ENCODE measurements at places on chromosomes 2 and 18.

DNA sequence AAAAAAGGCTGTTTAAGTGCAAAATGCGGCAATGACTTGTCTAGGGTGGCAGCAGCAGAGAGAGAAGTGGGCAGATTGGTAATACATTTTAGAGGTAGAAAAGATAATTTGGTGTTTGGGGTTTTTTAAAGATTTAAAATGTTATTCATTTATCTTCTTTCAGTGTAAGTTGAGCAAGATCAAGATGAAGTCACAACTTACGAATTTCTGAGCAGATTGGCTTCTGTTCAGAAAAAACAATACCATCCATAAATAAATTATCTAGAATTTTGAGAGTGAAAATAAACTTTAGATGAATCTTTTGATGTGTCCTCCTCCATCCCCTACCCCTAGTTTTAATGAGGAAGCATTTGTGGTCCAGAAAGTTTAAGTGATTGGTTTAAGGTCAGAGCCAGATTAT lies 47.9 kb upstream of the FAM171B start:
- no peak for DNase-seq

DNA sequence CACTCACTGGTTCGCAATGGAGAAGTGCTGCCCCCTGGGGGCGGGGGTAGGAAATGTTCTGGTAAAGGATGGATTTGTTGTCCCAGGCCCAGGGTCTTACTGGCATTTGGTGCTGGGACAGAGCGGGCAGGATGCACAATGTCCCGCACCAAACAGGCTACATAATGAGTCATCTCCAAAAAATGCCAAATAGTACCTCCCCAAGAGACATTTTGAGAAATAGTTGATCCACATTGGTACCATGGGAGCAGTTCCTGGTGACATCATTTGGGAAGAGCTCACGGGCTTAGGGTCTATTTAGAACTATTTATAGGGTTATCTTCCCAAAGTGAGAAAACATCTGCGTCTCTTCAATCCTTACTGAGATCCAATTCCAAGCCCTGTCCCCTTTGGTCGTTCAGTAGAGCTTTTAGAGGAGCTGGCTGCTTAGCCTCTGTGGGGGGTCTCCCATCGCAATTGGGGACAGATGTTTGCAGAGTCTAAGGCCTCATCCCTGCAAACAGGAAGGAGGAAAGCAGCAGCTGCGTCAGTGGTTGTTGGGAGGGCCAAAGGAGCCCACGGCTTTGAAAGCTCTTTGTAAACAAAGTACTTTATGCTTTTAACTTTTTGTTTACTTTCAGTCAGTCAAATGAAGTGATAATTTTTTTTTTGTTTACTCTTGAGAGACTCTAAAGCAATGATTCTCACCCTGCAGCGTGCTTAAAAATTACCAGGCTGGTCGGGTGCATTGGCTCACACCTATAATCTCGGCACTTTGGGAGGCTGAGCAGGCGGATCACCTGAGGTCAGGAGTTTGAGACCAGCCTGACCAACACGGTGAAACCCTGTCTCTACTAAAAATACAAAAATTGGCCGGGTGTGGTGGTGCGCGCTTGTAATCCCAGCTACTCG lies 49.3 kb downstream of the GREB1 start:
- peak; percentile 50 for DNase-seq

DNA sequence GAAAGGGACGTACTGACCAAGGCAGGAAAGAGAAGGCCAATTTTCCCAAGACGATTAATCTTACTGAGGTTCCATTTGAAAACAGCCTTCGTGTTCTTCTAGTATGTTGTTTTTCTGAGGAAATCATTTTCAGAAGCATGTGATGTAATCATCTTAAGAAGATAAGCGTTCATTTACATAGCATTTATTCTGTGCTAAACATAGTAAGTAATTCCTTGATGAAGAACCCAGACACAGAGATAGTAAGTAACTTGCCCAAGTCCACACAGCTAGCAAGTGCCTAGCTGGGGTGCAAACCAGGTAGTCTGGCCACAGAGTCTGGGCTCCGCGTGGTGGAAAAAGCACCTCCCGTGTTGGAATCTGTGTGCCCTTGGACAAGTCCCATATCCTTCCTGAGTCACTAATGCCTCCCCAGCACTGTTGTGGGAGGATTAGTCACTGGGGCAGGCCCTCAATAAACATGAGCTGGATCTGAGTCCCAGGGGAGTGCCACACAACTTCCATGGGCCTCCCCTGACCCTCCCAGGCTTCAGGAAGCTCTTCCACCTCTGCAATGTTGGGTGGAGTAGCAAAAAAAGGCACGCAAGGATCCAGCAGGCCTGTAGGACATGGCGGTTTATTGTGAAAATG lies 26.9 kb upstream of the ASAP2 start:
- DNase-seq = no peak

DNA sequence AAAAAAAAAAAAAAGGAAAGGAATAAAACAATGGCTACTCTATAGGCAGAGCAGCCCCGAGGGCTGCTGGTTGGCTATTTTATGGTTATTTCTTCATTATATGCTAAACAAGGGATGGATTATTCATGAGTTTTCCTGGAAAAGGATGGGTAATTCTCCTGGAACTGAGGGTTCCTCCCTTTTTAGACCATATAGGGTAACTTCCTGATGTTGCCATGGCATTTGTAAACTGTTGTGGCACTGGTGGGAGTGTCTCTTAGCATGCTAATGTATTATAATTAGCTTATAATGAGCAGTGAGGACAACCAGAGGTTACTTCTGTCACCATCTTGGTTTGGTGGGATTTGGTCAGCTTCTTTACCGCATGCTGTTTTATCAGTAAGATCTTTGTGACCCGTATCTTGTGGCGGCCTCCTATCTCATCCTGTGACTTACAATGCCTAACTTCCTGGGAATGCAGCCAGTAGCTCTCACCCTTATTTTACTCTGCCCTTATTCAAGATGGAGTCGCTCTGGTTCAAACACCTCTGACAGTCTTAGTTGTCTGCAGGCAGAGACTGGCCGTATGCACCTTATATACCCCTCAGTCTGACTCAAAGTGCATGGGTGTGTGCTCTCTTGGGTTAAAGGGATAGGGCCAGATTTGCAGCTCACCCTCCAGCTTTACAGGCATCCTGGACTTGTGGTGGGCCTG lies 57.7 kb downstream of the HAUS1 start:
- no peak for DNase-seq

DNA sequence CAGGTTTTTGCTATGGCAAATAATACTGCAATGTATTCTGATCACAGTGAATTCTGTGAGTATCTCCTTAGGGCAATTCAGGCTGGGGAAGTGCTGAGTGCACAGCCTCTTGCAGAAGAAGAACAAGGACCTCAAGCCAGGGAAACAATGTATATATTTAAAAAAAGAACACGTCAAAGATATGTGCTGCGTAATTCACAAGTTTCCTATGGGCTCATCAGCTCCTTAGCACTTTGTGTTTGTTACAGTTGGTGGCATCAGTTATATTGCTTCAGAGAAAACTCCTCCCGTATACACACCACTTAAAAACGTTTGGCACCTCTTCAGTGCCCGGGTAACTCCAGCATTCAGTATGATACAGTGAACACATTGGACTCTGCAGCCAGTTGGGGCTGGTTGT lies 16.5 kb upstream of the MARCO start:
- no peak for DNase-seq

DNA sequence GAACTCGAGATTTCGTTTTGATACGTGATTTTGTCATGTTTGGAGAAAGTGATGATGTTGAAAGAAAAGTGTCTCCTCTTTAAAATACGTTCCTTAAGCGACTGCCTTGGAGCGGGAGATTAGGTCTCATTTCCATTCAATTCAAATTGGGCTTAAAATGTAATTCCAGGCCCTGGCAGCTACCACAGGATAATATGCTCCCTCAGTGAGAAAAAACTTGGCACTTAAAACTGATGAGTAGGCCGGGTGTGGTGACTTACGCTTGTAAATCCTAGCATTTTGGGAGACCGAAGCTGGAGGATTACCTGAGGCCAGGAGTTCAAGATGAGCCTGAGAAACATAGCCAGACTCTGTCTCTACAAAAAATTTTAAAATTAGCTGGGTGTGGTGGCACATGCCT lies 146.3 kb upstream of the L3MBTL4 start:
- no peak for DNase-seq

DNA sequence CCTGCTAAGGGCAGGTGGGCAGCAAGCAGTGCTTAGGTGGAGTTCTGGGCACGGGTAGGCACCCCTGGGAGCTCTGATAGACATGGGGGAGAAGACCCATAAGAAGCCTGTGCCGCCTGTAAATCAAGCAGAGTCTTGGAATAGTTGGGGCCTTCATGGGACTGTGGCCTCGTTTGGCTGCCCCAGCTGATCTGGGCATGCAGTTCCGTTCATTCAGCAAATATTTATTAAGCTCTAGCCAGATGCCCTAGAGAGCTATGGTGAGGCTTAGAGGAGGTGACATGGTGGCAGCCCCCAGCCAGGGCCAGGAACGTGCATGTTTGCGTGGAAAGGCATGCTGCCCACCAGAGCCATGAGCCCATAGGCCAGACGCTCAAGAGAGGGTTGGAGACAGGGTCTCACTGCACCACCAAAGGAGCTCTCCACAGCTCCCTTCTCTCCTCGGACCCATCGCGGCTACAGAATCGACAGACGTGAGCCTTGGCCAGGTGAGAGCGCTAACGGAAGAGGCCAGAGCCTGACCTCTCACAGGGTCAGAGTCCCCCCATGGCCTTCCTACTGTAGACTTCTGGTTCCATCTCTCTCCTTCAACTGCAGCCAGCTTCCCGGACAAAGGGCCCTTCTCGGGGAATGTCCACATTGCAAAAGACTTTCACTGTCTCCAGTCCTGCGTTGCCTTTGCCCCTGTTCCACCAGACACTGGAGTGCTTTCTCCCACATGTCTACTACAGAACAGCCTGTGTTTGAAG lies 135.7 kb downstream of the INHBB start:
- no peak for DNase-seq

GRCh38 chr2:236857781-236858180 lies 227.9 kb upstream of the COPS8 start:
- no peak for DNase-seq

DNA sequence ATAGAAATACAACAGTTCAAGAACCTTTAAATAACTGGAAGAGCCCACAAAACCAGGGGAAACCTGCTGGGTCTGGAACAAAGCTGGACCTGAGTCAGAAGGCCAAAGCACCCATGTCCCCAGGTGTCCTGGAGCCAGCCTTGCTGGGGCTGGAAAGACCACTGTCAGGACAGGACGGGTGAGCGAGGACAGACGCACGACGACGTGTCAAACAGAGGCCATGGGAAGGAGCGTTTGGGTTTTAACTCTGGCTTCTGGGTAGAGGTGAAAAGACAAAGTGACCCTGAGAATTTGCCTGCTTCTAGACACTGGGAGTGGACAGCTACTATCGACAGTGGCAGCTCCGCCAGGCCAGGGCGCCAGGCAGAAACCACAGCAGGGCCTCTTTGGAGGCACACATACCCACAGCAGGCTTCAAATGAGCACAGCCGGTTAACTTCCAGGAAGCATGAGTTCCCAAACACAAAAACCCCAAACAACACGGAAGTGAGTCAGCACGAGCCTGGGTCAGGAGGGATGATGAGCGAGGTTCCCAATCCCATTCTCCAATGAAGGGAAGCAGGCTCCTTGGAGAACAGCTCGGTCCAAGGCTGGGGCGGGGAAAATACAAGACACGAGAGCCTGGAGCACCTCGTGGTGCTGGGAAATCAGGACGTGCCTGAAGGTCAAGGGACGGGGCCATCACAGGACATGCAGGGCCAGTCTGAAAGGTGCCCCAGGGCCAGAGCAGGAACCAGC lies 208.0 kb downstream of the TWIST2 start:
- DNase-seq = no peak

DNA sequence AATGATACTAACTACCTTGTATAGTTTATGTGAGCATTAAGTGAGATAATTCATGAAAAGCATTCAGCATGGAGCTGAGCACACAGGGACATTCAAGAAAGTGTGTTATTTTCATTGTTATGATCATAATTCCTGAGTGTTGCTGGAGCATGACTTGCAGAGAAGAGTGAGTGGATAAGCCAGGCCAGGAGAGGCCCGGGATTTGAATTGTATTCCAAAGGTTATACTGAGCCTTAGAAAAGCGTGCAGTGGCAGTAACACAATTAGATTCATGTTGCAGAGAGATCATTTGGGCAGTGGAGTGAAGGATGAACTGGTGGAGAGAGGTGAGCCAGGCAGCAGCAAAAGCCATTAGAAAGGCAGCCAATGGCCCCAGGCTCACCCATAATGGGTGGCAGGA lies 142.9 kb upstream of the SH3BP4 start:
- no peak for DNase-seq

DNA sequence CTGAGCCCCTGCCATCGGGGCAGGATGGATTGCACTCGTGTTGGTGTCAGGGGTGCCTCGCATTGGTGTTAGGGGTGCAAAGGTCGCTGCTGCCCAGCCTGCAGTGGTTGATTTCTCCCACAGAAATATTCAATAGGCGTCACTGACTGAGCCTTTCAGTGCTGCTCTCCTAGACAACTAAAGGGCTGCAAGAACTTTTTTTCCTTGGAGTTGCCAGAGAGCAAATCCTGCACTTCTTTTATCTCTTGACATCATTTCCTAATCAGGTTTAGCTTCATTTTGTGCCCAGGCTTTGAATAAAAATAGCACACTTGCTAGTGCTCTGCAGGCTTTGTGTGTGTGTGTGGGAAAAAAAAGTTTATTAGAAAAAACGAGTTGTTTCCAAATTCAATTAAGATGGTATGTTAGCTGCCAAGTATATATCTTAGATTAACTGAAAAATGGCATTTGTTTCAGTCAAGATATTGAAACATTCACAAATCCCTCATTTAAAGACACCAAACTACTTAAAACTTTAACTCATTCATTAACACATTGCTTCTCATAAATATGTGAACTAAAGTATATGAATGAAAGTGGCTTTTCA lies 125.6 kb downstream of the SOCS6 start:
- DNase-seq = no peak

DNA sequence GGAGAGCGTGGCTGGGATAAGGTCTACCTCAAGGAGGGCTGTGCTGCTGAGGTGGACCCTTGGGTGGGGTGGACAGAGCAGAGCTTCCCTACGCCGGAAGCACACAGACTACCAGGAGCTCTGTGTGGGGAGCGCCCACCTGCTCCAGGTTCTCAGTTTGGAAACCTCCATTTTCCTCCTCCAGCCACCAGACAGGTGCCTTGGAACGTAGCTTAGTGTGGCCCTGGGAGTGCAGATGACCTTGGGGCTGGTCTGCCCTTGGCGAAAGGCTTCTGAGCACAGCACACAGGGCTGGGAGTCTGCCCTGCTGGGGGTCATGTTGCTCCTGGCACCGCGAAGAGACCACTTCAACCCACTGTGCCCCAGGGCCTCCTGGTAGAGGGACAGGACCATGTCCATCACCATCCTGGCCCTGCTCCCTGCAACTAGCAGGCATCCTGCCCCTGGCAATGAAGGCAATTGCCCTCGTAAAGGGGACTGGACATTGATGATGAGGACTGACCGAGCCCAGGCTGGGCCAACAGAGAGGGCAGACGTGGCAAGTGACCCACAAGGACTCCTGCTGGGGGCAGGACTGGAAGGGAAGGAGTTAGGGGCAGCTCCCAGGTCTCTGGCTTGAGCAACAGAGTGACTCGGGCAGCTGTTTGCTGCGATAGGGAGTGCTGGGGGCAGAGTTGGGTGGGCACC lies 214.7 kb downstream of the CYP26B1 start:
- DNase-seq = no peak
